ENCODE measurements at places on chromosomes 6 and 20. TPM values are rescaled to one million over a fixed set of nuclear protein-coding genes. Genes with fewer than 3 reads are reported as not detected.

The EYA4 gene
- 12.4 TPM for polyA plus RNA-seq

The NKX2-4 gene
- polyA plus RNA-seq: not detected

The SEMG1 gene
- polyA plus RNA-seq: not detected

The NRM gene
- 43.5 TPM for polyA plus RNA-seq

The LY6G6F gene
- 0.44 TPM for polyA plus RNA-seq

- DNase-seq: no peak
Measured at GRCh38 chr6:28442586-28442985, 705 bp downstream of the ZSCAN23 start.

GRCh38 chr20:50370036-50370566 is 140.1 kb upstream of the PTPN1 start:
- no peak for DNase-seq

GRCh38 chr20:37420610-37421009 is 74.7 kb downstream of the SRC start:
- no peak for DNase-seq

- DNase-seq: no peak
Measured at GRCh38 chr6:29142309-29142708, 28.4 kb upstream of the OR2J2 start.

DNA sequence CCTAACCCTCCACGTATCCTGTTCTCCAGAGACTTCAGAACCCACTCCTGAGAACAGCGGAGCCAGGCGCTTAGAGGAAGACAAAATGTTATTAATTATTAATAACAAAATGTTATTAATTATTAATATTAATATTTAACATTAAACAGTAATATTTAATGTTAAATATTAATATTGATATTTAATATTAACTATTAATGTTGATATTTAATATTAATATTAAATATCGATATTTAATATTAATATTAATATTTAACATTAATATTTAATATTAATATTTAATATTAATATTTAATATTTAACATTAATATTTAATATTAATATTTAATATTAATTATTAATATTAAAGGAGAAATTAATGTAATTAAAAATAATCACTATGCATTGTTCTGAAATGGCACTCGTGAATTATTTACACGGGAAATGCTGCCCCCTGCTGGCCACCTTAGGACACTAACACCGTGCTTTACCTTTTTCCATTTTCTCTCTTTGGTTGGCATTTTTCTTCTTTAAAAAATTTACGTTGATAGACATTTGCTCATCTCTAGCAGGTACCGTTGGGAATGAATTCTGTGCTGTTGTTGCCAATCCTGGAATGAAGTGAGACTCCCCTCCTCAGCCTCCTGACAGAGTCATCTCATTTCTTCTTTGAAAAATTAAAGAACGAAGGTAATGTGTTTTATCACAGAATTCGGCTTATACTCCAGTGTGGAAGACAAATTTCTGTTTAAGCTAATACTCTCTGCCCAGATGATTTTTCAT is 7.5 kb upstream of the GGTLC1 start:
- no peak for DNase-seq

GRCh38 chr6:32424589-32425300 is 14.9 kb upstream of the HLA-DRA start:
- no peak for DNase-seq

GRCh38 chr6:40611912-40612311 is 24.7 kb upstream of the LRFN2 start:
- no peak for DNase-seq

DNA sequence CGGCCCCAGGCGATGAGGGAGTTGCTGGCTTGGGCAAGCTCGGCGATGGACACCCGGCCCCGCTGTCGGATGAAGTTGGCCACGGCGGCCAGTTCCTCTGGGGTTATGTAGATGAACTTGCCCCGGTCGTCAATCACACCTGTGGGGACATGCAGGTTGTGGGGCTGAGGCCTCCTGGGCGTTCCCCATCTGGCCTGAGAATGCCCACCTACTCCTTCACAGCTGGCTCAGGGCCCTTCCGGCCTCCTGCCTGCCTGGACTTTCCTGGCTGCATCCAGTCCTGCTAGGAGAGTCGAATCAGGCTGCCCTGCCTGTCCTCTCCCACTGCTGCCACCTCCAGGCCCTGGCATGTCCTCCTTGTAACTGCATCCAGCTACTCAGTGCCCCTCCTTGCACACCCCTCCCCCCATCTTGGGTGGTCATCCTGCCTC is 13.8 kb downstream of the DDRGK1 start:
- no peak for DNase-seq

GRCh38 chr6:89862698-89863097 is 31.6 kb upstream of the GJA10 start:
- DNase-seq: no peak

DNA sequence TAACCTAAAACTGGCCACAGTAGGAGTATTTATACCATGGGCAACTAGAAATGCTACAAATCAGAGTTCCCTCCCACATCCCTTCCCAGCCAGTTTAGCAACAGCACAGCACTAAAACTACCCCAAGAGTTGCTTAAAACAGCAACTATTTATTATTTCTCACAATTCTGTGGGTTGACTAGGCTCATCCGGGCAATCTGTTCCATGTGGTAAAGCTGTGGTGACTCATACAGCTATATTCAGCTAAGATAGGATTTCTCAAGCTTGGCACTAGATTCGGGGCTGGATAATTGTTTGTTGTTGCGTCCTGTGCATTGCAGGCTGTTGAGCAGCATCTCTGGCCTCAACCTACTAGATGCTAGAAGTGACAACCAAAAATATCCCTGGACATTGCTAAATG is 8.6 kb upstream of the HECA start:
- DNase-seq: no peak

GRCh38 chr6:91976797-91977196 is 1389.9 kb upstream of the MAP3K7 start:
- no peak for DNase-seq

GRCh38 chr6:63352544-63353285 is 32.9 kb upstream of the LGSN start:
- DNase-seq: peak; percentile 23

DNA sequence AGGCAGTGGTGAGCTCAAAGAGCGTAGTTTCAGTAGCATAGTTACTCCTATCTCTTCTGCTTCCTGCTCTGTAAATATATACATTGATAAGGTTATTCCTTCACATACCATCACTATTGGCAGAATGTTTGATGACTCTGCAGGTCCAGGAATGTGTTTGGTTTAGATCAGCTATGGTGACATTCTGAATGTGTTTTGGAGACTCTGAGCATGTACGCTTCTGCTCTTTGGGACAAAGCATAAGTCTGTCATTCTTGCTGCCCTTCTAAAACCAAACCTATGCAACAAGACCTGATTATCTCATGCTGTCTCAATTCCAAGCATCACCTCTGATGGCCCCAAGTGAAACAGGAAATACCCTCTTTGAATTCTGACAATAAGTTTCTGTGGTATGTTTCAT is 1074.3 kb downstream of the KIF16B start:
- DNase-seq: no peak

DNA sequence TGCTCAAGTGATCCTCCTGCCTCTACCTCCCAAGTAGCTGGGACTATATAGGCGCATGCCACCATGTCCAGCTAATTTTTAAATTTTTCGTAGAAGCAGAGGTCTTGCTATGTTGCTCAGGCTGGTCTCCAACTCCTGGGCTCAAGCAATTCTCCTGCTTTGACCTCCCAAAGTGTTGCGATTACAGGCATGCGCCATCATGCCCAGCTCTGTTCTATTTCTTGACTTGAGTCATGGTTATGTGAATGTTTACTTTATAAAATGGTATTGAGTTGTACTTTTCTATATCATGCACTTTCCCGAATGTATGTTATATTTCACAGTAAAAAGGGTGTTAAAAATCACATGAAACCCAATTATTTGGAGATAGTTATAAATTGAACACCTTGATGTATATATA is 17.3 kb upstream of the ATXN1 start:
- DNase-seq: no peak

GRCh38 chr6:9224539-9224938 is 789.2 kb upstream of the SLC35B3 start:
- no peak for DNase-seq

All from renal cortex interstitium (tissue), 15 donors.